ENCODE measurements at places on chromosomes 12 and 14. TPM values are rescaled to one million over a fixed set of nuclear protein-coding genes. Genes with fewer than 3 reads are reported as not detected.

The NID2 gene
- total RNA-seq, result 5.4 TPM

The SMIM41 gene
- 0.14 TPM for total RNA-seq

GRCh38 chr14:95183532-95184412 is 26.4 kb upstream of the DICER1 start:
- DNase-seq, result no peak

DNA sequence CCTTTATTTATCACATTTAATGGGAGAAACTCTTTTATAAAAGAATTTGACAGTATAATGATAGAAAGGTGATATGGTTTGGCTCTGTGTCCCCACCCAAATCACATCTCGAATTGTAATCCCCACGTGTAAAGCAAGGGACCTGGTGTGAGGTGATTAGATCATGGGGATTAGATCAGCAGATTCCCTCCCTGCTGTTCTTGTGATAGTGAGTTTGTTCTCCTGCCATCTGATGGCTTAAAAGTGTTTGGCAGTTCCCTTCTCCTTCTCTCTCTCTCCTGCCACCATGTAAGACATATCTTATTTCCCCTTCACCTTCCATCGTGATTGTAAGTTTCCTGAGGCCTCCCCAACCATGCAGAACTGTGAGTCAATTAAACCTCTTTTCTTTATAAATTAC is 1110.3 kb downstream of the FLRT2 start:
- no peak for DNase-seq

The BIN2 gene
- 0.20 TPM for total RNA-seq

DNA sequence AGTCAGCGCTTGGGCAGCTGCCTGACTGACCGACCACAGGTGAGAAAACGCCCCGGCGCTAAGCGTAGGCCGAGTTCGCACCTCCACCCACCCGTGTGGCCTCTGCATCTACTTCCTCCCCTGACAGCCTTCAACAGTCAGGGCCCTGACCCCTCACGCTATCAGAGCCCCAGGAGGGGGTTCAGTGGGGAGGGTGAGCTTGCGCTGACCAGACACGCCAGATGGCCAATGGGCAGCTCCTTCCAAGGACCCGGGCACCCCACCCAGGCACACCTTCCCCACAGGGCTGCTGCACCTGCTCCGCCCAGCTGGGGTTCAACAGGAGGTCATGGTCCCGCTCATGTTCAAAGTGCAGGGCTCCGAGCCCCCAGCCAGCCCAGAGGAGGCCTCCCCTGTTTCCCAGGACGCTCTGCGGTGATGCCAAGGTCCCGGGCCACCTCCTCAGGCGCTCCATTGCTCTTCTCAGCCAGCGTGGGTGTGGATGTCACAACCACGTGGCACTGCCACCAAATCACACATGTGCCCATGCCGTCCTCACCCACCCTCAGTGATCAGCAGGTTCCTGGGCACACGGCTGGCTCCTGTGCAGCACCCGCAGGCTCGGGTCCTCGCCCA is 48.7 kb upstream of the BCL11B start:
- DNase-seq, result no peak

The PUS7L gene
- 16.4 TPM for total RNA-seq

- no peak for DNase-seq
These were observed 8.0 kb upstream of the ACTN1 start for GRCh38 chr14:68986926-68987652.

DNA sequence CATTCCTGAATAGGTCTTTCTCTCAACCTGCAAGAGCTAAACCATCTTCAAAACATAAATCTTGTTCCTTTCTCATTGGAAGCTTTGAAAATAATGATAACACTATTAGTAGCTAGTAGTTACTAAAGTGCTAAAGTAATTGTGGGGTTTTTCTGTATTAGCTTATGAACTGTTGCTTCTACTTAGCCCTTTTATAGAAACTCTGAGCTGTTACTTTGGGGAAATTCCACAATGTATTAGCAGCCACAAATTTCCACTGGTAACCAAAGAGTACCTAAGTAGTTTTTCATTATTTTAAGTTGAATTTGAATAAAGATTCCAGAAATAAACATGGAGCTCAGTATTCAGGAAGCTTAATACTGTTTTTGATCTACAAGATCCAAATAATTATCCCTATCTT is 6.4 kb upstream of the MAPK1IP1L start:
- DNase-seq, result no peak

DNA sequence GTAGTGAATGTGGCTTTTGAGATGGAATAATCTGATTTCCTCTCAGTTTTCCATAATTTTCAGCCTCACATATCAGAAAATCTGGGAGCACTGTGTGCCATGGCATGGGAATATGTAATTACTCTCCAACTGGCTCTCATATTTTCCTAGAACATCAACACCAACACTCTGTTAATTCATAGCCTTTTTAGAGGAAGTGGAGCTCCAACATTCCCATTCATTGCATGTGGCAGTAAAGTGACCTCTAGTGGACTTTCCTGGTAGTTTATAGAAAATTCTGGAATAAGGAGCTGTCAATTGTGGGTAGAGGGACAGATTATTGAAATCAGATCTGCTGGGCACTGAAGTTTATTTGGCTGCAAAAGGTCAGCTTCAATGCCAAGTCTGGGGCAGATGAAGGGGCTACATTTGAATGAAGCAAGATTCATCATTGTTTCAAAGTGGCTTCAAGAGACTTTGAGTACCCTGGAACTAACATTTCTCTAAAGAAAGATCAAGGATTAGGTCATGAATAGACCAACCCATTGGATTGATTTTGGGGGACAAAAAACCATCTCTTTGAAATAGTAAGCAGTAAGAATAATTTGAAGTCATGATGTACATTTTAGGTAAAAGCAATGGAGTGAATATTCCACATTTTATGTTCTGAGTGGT is 23.6 kb upstream of the USP44 start:
- DNase-seq, result no peak

Measured in WTC11 (cell line).